Dermis microvascular lymphatic vessel endothelial cell (primary cell): ENCODE measurements at places on chromosomes 3 and 15.

DNA sequence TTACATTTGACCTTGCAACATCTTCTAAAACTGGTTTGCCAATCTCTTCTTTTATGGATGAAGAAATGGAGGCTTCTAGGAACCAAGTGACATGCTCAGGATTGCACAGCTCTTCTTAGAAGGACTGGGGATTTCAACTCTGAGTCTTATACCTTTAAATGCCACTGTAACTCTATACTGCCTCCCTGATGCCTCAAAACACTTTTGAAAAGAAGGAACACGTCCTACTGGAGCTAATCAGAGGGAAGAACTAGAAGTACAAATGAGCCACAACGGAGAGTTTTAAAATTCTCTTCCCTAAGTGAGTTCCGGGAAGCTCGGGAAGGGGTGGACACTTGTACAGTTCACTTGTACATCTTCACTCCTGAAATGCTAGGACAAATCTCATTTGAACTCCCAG, 949 bp upstream of the MITF start:
- DNase-seq: peak; percentile 8

GRCh38 chr3:53650424-53650823, 156.0 kb downstream of the CACNA1D start:
- no peak for DNase-seq

GRCh38 chr15:73398861-73399260, 30.1 kb upstream of the HCN4 start:
- DNase-seq: no peak

DNA sequence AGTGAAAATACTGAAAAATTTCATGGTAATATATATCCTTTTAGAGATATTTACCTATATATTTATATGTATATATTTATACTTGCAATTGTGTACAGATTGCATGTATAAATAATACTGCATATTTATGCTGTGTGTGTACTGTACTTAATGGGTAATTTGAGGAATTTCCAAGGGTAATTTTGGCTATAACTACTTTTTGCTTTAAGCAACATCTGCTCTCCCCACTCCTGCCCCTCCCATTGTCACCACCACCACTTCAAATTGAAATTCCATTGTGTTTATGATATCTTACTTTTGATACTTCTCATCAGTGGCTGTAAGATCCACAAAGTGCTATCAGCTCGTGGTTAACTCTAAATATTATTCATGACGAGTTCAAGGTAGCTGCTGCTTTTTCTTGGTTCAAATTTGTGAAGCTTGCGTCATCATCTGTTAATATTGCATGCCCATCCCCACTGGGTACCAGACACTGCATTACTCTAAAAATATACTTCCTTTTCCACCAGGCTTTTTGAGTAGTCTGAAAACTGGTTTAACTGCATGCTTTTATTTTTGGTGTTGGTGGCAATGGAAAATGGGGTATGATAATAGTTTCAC, 91.7 kb upstream of the MITF start:
- no peak for DNase-seq

DNA sequence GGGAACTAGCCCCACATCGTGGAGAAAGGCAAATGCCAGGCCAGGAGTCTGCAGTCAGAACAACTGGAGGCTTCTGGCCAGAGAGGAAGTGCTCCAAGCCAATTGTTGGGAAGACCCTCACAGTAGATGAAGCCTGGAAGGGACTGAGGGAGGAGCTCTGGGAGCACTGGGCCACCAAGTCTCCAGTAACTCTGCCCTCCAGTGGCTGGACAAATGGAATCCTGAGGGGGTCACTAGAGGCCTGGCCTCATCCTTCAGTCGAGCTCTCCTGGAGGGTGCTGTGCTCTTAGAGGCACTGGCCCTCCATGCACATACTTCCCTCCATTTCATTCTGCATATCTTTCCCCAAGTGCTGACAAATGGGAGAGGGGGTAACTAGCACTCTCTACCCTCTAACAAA, 103.0 kb downstream of the MYLK start:
- DNase-seq: no peak

DNA sequence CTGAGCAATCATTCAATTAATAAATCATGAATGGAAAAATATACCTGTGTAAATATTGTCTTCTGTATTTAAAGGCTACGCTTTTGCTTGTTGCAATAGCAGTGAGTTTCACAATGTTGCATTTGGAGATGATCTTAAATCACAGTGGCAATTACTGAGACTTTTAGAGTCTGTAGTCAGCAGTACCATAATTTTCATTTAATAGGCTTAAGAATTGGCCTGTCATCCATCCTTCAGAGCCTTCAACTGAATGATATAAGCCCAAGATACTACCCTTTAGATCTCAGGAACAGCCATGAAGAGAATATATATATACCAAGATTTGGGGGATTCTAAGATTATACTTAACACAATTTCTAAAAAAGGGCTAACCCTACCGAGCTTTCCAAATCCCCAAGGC, 458.1 kb downstream of the GBE1 start:
- no peak for DNase-seq
